ENCODE measurements at places on chromosomes 1 and 21.
A peak's percentile ranks its signal among the peaks of the same experiment; 100 is the strongest.

GRCh38 chr21:28066596-28067387 lies 925.9 kb downstream of the LTN1 start:
- DNase-seq, result no peak

GRCh38 chr1:16046842-16047241 lies 3.3 kb downstream of the CLCNKB start:
- DNase-seq, result no peak

DNA sequence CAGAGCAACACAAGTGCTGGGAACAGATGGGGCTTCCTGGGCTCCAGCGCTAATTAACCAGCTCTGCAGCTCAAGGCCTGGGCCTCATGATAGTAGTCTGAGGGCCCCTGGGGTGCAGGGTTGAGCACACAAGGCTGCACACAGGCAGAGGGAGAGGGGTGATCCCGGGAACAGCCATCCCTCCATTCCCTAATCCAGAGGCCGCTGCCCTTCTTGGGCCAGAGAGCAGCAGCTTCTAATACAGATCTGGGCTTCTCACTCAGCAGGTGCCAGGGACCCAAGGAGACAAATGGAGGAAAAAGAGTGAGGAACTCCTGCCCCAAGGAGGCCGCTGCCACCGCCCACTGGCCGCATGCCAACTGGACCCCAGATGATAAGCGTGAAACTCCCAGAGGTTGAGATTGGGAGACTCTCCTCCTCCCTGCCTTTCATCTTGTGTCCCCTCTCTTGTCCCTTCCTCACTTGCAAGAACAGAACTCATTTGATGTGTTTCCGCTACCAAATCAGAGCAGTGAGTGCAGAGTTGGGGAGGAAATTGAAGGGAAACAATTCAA lies 58.0 kb upstream of the IFNAR2 start:
- DNase-seq, result no peak

GRCh38 chr21:33207449-33208149 lies 22.1 kb upstream of the IFNAR2 start:
- DNase-seq, result no peak

- DNase-seq, result no peak
Measured at GRCh38 chr1:25054526-25055323, 124.6 kb upstream of the RUNX3 start.

GRCh38 chr1:35894183-35894582 lies 11.2 kb downstream of the AGO1 start:
- DNase-seq, result peak; percentile 19

GRCh38 chr1:243470502-243470901 lies 214.7 kb downstream of the SDCCAG8 start:
- no peak for DNase-seq

GRCh38 chr1:12376236-12377045 lies 146.6 kb downstream of the VPS13D start:
- no peak for DNase-seq

DNA sequence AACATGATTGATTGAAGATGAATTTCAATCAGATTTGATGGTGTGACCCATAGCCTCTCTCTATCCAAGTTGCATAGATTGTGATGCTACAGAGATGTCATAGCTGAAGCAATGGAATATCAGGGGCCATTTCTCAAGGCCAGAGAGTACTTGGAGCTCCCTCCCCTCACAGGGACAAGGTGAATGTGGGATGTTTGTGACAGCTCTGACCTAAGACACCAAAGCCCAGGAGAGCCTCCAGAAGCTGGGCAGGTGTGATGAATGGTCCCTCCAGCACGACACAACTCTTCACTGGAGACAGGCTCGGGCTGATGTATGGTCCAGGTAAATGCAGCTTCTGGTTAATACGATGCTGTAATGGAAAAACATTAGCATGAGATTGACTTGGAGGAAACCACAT lies 101.0 kb upstream of the ZC3H12A start:
- no peak for DNase-seq

DNA sequence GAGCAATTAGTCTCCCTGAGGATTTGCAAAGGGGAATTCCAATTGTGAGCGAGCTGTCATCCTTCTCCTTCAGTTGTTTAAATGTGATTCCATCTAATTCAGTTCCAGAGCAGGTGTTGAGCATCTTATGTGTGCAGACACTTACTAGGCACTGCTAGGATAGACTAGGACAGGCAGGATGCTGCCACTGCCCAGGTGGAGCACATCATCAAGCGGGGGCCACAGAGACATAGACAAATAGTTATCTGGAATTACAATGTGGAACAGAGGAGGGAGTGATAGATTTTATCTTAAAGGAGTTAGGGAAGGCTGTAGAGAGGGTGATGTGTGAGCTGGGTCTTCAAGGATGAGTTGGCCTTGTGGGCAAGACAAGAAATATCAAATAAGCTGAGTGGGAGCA lies 55.9 kb downstream of the CDC7 start:
- DNase-seq, result no peak

DNA sequence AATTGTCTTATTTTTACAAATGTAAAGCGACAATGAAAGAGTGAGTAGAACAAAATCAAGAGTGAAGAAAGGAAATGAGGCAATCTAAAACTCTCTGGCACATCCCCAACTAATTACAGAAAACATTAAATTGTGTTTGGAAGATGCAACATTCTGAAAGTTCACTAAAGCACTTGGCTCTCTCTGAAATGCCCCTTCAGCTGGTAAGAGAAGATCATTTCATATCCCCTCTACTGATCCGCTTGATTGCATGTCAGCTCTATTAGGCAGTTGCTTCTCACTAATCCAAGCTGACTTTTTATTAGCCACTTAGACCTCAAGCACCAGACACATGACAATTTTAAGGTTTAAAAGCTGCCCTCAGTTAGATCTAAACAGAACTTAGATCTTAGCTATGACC lies 262.8 kb upstream of the PRMT6 start:
- DNase-seq, result no peak

GRCh38 chr1:181858135-181858534 lies 203.4 kb downstream of the ZNF648 start:
- no peak for DNase-seq

DNA sequence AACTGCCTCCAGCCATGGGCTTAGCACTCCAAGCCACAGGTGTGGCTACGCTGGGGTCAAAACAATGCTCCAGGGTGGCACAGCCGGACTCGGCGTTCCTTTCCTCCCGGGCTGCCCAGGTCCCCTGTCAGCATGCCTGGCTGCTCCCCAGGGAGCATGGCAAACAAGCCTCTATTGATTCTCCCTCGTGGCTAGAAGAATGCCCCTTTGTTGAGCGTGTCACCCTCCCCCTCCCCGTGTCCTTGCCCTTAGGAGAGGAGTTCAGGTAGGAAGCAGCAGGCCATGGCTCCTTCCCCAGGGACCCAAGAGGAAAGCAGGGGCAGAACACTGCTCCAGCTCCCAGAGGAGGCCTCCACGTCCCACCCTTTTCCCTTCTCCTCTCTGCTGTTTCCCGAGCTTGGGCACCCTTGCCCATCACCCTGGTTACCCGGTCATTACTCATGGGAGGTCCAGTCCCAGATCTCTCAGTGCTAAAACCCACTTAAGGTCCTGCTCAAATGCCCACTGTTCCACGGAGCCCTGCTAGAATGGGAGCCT lies 57.4 kb upstream of the CITED4 start:
- no peak for DNase-seq

- DNase-seq, result no peak
Measured at GRCh38 chr1:193435781-193436180, 249.4 kb upstream of the B3GALT2 start.

- no peak for DNase-seq
Measured at GRCh38 chr21:39300587-39300986, 12.8 kb downstream of the BRWD1 start.

DNA sequence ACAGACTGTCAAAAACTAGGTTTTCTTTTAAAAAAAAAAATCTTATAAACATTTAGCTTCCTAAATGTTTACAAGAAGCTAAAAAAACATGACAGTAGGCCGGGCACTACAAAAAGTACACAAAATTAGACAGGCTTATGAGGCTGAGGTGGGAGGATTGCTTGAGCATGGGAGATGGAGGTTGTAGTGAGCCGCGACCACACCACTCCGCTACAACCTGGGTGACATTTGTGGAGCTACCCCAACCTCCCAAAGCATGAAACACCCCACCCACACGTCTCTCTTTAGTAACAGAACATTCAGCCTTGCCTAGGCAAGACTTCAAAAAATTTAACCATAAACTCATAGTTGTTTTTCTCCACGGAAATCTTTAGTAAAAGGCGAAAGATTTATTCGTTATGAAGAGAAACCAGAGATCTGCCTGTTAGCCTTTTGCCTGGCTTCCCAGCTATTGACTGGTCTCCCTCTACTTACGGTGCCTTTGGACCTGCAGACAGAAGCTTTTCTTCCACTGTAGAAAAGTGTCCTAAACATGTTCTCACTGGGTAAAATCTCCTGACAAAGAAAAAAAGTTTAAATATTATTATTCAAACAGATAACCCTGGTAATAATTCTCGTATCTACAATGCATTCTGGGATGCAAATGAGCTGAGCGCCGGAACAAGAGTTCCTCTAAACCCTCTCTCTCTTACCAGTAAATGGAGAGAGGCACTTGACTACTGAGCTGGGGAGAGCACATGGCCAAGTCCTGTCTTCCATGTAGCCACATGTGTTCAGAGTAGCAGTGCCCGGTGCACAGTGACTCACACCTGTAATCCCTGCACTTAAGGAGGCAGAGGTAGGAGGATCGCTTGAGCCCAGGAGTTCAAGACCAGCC lies 9.2 kb downstream of the RNU5D-1 start:
- no peak for DNase-seq

DNA sequence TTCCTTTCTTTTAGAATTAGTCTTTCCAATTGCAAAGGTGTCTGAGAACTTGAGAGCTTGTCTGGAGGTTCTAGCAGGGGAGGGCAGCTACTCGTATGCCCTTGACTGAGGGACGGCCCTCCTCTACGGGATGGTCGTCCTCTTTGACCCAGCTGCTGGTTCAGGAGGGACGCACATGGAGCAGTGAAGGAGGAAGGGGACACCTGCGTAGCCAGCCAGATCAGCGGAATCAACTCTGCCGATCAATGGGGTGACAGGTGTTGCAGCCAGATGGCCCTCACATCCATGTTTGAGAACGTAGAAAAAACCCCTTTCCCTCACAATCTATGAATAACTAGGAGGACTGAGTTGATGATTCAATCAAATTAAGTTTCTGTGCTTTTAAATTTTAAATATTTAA lies 15.7 kb upstream of the A3GALT2 start:
- DNase-seq, result no peak

GRCh38 chr1:1858382-1859086 lies 32.4 kb downstream of the GNB1 start:
- DNase-seq, result no peak

DNA sequence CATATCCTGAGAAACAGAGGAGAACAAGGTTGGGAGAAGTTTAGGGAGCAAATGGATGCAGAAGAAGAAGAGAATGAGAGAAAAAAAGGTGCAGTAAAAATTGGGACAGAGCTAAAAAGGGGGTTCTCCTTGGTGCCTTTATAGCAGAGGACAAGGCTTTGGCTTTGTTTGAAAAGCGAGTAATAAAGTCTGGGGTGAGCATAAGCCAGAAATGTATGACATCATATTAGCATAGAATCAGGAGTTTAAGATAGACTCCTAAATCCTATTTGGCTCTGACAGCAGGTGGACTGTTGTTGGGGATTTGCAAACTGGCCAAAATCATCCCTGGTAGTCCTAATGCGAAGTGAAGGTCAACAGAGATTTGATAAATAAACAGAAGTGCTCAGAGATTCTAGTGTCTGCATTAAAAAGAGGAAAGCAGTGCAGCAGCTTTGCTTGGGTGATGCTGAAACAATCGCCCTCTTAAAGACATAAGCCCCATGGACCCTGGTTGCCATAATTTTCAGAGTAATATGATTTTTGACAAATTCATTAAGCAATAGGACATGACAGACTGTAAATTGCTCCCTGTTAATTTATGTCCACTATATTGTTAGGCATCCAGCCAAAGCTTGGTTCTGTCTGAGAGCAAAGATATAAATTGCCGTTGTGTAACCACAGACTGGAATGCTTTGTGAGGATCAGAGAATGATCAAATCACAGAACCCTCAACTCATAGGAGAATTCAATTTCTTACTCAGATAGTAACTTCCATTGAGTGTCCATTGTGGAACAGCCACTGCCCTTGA lies 385.0 kb upstream of the NFIA start:
- DNase-seq, result no peak

GRCh38 chr1:94542088-94542870 lies 720 bp upstream of the F3 start:
- DNase-seq, result no peak

GRCh38 chr1:200445213-200445612 lies 35.4 kb upstream of the ZNF281 start:
- no peak for DNase-seq

- no peak for DNase-seq
Measured at GRCh38 chr1:199404191-199404590, 623.3 kb upstream of the NR5A2 start.

- DNase-seq, result no peak
Measured at GRCh38 chr1:158706096-158706495, 5.6 kb upstream of the OR6K2 start.

GRCh38 chr1:32889731-32890278 lies 3.5 kb downstream of the HPCA start:
- no peak for DNase-seq

DNA sequence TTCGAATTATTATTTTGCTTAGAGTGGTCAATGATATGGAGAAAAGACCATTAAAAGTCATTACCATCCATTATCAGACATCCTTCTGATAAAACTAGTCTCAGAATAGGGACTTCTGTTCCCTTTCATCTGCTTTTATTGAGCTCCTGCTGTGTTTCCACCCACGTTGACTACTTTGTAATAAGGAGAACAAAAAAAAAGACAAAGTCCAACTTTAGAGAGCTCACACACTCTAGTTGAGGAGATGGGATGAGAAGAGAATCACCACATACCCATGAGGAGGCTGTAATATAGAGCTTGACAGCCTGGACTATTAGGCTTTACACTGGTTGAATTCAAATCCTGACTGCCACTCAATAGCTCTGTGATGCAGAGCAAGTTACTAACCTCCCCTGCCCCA lies 27.8 kb upstream of the ALDH9A1 start:
- DNase-seq, result no peak

DNA sequence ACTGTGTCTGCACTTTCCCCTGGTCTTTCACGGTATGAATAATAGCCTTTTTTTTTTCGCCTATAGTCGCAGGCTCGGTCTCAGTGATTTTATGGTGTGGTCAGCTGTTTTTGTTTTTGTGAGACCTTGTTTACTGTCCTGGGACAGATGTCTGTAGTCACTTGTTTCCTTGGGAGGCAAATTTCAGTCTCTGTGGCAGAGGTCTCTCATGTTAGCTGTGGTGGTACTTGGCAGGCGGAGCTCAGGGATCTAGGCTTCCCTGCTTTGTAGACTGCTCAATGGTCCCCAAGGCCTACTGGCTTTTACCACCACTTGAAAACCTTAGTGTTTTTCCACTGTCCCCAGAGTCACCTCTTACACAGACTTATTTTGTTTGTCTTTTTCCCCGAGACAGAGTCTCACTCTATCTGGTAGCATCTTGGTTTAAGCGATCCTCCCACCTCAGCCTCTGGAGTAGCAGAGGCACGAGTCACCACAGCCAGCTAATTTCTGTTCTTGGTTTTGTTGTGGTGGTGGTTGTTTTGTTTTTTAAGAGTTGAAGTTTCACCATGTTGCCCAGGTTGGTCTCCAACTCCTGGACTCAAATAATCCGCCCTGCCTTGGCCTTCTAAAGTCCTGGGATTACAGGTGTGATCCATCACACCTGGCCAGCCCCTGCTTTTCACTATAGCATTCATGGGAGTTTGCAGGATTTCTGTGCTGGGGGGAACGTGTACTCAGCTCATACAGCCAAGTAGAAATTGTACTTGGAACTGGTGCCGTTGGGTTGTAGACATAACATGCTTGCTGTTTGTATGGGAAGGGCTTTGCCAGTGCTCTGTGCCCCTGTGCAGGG lies 10.3 kb downstream of the RNU1-2 start:
- no peak for DNase-seq
